ENCODE measurements at places on chromosomes 11 and 22.

- DNase-seq: no peak
Measured at GRCh38 chr11:297051-297585, 2.2 kb downstream of the IFITM5 start.

DNA sequence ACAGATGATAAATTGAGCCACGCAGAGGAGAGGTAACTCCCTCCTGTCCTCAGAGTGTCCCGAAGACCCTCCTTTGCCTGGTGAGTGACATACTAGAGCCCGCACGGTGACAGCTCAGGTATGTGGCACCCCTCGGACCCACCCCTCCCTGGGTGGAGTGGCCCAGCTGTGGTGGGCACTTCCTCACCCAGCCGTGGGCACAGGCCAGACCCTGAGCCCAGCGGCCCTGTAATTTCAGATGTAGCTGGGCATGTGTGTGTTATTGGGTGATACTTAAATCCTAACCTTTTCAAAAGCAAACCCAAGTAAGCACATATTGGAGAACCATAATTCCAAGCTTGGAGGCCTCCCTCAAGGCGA is 93.2 kb downstream of the WNT7B start:
- no peak for DNase-seq

DNA sequence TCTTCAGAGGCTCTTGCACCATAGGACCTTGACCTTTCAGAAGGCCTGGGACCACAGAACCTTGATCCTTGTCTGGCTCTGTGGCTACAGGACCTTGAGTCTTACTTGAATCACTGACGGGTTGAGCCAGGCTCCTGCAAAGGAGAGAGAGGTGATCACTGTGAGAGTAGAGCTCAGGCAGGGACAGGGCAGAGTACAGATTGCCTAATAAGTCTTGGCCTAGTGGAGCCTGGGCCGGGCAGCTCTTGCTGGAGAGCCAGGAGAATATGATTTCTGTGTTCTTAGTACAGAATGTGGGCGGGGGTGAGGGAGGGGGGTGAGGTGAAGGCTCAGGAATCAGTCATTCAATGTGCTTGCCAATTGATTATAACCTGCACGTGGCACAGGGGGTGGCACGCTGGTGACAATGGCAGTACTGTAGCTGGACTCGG is 26.0 kb downstream of the SERPINH1 start:
- no peak for DNase-seq

DNA sequence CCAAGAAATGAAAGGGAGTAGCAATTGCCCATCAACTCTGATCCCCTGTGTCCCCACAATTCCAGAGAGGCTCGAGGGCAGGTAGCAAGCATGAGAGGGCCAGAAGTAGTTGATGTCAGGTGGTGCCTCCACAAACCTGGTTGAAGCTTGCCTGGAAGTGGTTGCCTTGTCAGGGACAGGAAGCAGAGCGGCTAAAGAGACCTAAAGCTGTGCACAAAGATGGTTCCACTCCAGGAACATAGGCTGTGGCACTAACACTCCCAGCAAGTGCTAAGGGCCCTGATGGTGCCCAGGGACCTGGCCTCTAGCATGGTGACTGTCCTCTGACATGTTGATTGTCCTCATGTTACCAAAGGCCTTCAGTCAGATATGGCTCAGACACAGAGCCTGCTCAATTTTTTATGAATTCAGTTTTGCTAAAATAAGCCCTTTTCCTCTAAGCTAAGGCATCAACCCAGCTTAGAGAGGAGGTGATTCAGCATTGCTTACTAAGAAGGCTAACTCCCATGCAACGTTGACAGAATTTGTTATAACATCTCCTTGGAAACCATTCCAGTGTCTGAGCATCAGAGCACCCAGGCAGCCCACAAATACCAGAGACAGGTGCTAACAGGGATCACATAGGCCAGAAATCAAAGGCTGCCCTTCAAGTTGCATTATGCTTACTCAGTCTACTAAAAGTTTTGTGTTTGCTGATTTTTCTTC is 196.3 kb upstream of the ARHGAP20 start:
- DNase-seq: no peak

GRCh38 chr22:45775569-45776312 is 104.1 kb downstream of the ATXN10 start:
- DNase-seq: no peak

GRCh38 chr11:96741068-96741467 is 351.3 kb downstream of the JRKL start:
- no peak for DNase-seq

- DNase-seq: no peak
Measured at GRCh38 chr11:70671083-70671482, 272.8 kb downstream of the CTTN start.

DNA sequence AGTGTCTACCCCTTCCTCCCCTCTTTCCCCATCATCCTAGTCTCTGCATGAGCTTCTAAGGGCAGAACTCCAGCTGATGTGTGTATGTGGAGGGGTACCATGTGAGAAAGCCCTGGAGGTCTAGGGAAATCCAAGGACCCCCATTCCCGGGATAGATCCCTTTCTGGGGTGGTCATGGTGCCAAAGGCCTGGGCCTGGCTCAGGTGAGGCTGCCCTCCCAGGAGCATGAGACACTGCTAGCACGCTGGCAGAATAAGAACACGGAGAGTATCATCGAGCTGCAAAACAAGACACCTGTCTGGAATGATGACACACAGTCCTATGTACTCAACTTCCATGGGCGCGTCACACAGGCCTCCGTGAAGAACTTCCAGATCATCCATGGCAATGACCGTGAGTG is 19.6 kb downstream of the TUB start:
- DNase-seq: no peak

DNA sequence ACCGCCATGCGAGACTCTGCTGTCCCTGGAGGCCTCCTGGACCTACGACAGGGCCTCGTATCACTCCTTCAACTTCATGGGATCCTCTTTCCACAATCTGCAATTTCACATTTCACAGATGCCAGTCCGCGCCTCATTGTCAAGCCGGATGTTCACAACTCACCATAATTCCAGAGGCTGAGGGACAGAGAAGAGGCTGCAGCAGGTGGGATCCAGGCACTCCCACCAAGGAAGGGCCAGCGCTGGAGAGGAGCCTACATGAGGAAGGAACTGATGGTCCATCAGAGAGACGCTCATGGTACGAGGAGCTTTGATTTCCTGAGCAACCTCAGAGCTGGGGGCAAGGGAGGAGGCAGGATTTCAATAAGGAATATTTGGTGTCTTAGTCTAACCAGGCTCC is 495.0 kb downstream of the BRD1 start:
- DNase-seq: no peak

DNA sequence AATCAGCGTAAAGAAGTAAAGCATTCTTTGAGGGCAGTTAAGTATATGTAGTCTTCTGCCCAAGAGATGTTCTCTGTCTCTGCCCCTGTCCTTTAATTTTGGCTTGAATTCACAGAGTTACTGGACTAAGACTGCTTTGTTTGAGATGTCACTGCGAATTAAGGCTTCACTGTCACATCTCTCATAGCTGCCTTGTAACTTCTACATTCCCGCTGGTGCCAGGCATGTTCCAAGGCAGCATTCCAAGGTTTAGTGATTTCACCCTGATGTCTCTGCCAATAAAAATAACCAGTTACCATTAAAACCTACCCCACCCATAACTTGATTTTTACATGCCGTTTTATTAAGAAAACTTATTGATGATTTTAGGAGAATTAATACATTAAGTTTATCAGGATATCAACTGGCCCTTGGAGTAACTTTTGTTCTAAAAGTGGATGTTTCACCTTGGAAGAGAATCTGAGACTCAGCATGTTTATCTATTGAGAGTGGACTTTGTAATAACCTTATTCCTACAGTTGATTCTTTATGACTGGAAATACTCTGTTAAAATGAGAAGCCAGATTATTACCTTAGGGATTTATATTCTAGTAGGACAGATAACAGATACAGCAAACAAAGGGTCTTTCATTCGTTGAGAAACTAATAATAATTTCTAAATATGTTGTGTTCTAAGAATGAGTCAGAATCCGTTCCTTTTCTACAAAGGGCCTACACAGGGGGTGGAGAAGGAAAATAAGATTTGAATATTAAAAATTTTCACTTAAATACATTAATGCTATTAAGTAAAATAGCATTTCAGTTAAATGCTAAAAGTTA is 110.2 kb downstream of the UVRAG start:
- no peak for DNase-seq

- no peak for DNase-seq
Measured at GRCh38 chr11:96035031-96035739, 111.3 kb upstream of the MTMR2 start.

DNA sequence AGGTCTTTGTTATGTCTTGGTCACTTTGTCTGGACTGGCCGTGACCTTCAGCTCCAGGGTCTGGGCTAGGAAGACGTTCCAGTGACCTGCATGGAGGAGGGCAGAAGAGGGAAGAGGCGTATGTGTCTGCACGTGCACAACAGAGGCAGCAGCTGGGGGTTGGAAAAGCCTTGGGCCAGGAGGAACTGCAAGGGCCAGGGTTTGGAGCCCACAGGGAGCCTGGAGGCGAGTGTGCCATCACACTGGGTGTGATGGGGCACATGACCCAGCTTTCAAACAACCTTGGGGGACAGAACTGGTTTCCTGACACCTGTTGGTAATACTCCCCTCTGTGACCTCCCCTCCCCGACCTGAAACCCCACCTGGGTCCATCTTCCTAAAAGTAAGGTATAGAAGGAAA is 34.7 kb downstream of the CHRDL2 start:
- DNase-seq: no peak

DNA sequence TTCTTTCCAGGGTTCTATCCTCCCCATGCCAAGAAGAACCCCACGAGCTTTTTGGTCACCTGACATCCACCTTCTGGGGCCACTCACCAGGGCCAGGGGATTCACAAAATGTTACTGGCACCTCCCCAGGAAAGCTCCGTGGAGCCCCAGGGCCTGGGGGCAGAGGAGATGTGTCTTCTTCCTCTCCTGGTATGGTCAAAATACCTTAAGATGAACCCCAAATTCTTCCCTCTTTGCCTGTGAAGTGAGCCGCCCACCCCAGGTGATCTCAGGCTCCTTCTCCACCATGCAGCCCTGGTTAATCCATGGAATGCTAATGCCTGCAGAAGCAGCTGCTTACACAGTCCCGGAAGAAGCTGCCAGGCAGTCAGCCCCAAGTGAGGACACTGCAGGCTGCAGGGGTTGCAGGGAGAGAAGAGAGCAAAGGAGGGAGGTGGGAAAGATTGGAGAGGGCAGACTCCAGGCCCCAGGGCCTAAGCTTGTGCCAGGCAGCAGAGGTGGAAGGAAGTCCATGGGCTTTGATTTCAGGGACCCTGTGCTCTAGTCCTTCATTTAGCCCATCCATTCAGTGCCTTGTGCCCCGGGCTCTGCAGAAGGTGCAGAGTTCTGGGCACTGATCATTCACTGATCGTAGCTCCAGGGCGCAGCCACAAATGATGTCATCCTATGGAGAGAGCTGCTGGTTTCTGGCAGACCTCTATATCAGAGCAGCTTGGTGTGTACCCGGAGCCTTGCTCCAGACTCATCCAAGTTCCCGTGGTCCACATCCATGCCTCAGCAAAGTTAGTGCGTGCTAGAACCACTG is 127.9 kb upstream of the NECTIN1 start:
- DNase-seq: no peak

DNA sequence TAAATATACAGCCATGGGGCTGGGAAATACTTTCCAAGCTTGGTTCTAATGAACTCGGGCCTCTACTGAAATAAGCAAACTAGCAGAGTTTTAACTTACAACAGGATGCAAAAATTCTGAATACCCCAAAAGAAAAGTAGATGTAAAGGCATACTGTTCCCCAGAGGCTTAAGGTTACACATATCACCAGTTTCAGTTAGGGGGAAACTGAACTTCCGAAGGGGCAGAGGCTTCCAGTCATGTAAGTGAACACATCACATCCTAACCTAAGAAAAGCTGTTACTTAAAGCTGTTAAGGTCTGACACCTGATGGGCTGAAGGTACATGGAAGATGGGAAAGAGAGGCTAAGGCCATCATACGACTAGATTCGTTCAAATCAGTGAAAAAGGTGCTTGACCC is 2.3 kb downstream of the GAB2 start:
- no peak for DNase-seq

GRCh38 chr11:128061281-128061871 is 526.0 kb downstream of the ETS1 start:
- DNase-seq: no peak

- DNase-seq: no peak
Measured at GRCh38 chr11:85874265-85874664, 19.1 kb downstream of the CCDC83 start.

GRCh38 chr11:20357150-20357549 is 6.4 kb upstream of the HTATIP2 start:
- DNase-seq: no peak

DNA sequence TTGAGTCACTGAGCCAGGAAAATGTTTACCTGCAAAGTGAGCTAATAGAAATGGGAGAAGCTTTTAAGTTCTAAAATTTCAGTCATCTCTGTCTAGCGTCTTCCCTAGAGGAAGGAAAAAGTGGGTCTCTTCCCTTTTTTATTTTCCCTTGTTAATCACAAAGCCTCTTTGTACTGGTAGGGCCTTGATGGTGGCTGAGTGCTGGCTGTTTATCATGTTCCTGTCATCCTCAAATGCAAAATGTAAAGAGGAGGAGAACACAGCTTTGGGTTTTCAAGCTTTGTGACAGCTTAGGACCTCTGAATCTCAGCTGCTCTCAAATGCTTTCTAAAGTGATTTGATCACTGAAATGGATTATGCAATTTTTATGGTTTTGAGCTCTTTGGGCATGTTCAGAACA is 222.0 kb downstream of the TMEM135 start:
- DNase-seq: no peak
